ENCODE measurements at places on chromosomes 12 and 14.

DNA sequence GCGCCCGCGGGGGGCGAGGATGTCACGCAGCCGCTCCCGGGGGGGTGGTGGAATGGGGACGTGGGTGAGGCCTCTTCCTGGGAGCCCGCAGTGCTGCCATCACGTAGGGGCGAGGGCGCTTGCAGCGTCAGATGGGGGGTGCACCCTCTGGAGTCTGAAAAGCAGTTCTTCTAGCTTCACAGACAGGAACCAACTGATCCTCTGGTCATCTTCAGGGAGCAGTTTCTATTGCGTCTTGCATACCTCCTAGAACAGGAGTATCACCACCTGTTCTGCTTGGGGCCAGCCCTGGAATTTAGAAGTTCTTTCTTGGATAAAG lies 36.9 kb upstream of the PRIMA1 start:
- no peak for DNase-seq

GRCh38 chr12:79935624-79936345 lies 888 bp upstream of the PPP1R12A start:
- peak; percentile 5 for DNase-seq

DNA sequence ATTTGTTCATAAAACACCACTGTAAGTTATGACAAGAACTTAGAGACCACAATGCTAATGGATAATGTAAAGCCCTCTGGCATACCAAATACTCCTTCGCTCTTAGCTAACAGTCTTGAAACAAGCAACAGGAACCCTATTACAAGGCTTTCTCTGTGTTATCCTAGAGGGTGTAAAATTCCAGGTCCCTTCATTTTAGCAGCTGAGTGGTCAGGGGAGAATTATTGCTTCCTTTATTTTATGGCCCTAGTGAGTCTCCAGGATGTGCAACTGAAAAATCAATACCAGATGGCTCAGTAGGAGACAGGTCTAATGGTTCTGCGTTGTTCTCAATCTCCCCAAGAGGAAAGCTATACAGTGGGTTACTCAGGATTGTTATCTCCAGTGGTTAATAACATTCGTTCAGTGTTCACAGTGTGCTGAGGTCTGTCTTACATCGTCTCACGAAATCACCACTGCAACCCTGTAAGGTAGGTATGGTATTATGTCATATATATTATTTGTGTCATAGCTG lies 172.7 kb upstream of the CNOT2 start:
- no peak for DNase-seq

DNA sequence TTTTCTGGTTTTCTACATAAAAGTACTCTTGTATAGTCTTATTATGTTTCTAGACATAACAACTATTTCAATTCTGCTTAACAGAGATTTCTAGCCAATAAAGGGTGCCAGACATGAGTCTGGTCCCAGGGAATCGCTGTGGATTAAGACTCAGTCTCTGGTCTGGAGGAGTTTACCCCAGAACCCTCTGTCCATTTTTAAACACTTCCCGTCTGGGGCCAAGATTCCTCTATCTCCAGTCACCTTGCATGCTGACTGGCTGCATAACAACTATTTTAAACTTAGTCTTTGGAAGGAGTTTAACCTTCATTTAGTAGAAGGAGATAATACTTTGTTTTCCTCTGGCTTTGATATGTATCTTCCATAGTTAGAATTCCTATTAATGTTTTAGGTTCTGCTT lies 163.1 kb upstream of the IFNG-AS1 start:
- no peak for DNase-seq

- DNase-seq, result no peak
Observed at GRCh38 chr12:4267704-4268328, 5.7 kb upstream of the CCND2 start.

- DNase-seq, result peak; percentile 56
Observed at GRCh38 chr12:70052931-70053497, 190.2 kb upstream of the CNOT2 start.

GRCh38 chr12:30614031-30614430 lies 81.6 kb downstream of the IPO8 start:
- DNase-seq, result no peak

DNA sequence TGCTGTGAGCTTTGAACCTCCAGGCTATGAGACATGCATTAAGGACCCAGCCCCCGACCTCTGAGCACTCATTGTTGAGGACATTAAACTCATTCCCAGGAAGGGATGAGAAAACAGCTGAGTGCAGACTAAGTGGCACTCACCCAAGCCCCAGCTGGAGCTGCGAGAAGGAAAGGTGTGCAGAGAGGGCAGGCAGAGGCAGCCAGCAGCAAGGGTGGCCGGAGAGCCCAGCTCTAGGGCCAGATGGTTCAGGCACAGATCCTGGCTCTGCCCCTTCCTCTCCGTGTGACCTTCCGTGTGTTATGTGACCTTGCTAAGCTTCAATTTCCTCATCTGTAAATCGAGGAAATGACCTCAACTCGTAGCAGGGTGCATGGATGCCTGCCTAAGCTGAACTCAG lies 3.7 kb downstream of the TSPAN11 start:
- no peak for DNase-seq

GRCh38 chr12:52672321-52672933 lies 7.8 kb downstream of the KRT1 start:
- no peak for DNase-seq

- DNase-seq, result peak; percentile 59
Observed at GRCh38 chr12:51973560-51973959, 22.1 kb downstream of the ACVR1B start.

DNA sequence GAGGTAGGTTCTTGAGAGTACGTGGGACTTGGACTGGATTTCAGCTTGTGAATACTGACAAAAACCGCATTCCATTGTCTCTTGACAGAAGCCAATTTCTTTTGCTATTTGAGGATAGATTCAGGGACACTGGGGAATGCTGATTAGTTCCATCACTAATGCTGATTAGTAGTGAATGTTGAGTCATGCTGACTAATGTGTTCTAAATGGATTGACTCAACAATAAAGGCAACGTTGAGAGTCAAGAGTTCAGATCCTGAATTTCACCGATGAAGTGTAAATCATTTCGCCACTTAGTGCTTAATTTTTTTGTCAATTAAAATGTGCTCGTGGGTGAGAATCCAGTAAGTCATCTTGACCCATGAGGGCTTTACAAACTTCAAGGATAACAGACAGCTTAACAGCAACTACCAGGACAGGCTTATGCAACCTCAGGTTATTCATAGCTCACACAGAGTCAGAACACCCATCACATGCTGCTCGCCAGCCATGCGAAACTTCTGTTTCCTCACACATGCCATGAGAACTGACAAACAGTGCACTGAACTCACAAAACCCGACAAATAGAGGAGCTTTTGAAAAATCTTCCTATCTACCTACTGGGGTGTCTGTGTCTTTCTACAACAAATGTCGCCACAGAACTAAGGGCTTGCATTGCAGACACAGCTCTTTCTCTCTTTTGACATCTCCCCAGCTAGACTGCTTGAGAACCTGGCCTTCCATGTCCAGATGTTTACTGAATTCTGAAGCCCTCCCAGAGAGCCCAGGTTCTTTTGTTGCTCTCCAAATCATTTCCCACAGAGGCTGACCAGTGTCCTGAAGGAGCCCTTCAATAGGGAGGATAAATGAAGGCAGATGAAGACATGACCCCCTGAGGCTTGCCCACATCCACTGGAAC lies 316.4 kb downstream of the ZFP36L1 start:
- DNase-seq, result peak; percentile 93

GRCh38 chr12:6026998-6027397 lies 81.9 kb upstream of the ANO2 start:
- DNase-seq, result no peak

GRCh38 chr12:124389138-124389724 lies 94.3 kb downstream of the RFLNA start:
- DNase-seq, result peak; percentile 88

DNA sequence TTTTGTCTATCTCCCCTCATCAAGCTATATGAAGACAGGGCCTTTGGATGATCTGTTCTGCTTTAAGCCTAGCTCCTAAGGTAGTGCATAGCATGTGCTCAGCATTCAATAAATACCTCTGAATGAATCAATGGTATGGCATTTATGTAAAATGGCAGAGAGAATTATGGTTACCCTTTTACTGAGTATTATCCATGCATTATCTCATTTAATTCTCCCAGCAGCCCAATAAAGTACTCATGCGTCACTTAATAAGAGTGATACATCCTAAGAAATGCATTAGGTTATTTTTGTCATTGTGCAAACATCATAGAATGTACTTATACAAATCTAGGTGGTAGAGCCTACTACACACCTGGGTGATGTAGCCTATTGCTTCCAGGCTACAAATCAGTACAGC lies 269.7 kb downstream of the KSR2 start:
- no peak for DNase-seq

- no peak for DNase-seq
Observed at GRCh38 chr12:41981013-41981412, 163.7 kb downstream of the GXYLT1 start.

GRCh38 chr14:96249029-96249428 lies 7.0 kb upstream of the BDKRB1 start:
- DNase-seq, result peak; percentile 89

GRCh38 chr12:117498880-117499279 lies 137.5 kb upstream of the NOS1 start:
- no peak for DNase-seq

- DNase-seq, result no peak
Observed at GRCh38 chr14:23675337-23675736, 39.2 kb downstream of the DHRS2 start.

GRCh38 chr14:22533057-22533704 lies 55.8 kb downstream of the DAD1 start:
- DNase-seq, result no peak

- peak; percentile 83 for DNase-seq
Observed at GRCh38 chr12:67981287-67982162, 7.7 kb upstream of the IFNG-AS1 start.

DNA sequence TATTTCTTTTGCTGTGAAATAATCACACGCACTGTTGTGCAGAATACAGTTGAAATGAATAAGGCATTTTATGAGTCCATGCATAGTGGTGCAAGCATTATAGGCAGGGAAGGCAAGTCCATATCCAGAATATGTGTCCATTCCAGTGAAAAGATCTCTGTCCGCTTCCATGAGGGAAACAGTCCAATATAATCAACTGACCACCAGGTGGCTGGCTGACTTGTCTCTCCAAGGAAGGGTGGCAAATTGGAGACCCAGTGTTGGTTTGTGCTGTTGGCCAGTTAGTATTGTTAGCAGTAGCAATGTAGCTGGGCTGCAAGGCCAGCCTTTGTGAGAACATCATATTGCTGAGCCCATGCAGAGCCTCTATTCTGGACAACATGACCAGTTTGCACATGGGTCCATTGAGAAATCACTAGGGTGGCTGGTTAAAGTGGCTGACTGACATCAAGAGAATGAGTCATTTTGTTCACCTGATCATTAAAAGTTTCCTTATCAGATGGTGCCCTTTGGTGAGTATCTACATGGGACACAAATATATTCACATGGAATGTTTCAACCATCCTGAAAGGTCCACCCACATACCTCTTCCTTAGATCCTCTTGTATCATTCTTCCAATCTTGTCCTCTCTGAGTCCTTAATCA lies 17.3 kb upstream of the YAF2 start:
- no peak for DNase-seq

- DNase-seq, result no peak
Observed at GRCh38 chr14:71698673-71699072, 233.6 kb upstream of the RGS6 start.

DNA sequence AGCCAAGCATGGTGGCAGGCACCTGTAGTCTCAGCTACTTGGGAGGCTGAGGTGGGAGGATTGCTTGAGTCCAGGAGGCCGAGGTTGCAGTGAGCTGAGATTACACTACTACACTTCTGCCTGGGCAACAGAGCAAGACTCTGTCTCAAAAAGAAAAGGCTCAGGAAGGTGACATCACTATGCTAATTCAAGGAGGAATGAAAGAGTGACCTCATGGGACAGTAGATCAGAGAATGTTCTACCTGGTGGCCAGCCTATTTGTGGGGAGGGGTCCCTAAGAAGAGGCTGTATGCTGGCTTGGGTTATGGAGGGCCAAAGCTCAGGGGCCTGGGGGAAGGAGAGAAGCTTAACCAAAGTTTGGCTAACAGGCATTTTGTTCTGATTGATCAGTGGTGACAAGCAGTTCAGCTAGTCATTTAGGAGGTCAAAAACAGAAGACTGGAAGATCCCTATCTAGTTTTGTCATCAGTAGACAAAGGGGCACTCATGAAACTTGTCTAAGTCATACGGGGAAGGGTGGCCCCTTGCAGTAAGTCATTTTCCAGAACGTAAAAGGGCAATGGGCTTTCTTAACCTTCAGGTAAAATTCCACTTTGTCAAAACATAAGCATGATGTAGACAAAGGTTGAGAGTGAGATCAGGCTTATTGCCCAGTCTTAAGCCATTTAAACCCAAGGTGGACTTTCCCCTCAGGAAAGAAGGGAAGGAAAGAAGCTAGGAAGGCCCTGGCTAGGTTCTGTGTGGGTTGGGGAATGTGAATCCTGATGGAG lies 60.8 kb upstream of the EEA1 start:
- DNase-seq, result no peak

DNA sequence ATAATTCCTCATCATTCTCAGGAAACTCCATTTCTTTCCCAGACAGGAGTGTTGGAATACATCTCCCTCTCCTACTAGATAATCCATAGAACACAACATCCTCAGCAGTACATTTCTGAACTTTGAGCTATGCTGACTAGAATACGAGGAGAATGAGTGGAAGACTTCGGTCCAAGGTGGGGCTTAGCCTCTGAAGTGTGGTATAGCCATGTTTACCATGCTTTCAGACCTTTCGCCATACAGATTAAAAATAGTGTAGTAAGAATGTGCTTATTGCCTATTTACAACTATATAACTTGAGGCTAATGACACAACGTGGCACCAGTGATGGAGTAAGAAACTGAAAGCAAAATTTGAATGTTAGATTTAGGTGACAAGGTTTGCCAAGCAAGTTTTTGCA lies 184.5 kb upstream of the KRR1 start:
- no peak for DNase-seq

DNA sequence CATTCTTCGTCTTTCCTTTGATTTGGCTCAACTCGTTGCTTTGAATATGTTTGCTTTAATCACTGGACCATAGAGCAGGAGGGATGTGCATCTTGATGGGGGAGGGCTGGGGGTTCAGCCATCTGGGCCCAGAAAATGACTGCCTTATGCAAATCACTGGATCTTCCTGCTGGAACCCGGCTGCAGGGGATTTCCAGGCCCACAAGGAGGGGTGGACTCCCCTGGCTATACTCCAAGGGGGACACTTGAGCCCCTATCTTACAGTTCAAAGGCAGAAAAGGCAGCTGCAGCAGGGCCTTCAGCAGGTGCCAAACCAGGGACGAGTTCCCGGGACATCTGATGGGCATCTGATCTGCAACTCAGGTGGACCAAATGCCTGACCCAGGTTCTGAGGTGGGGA lies 122.5 kb downstream of the DICER1 start:
- DNase-seq, result no peak

GRCh38 chr12:127381043-127381668 lies 885.8 kb upstream of the TMEM132C start:
- DNase-seq, result peak; percentile 11

Measured in fibroblast of gingiva (primary cell).